SK-N-MC (cell line): ENCODE measurements at places on chromosomes 4 and X.

DNA sequence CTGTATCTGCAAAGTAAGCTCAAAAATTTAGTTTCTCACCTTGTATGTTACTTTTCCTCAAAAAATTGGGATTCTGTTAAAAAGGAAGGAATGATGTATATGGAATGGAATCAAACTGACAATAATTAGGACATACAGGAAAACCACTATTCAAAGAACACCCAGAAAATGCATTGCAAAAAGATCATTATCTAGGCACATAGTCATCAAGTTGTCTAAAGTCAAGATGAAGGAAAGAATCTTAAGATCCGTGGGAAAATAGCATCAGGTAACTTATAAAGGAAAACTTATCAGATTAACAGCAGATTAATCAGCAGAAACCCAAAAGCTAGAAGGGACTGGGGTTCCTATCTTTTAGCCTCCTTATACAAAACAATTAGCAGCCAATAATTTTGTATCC lies 23.1 kb upstream of the PLK4 start:
- no peak for DNase-seq

- no peak for DNase-seq
Observed at GRCh38 chrX:24465532-24465865, 413 bp downstream of the PDK3 start.

DNA sequence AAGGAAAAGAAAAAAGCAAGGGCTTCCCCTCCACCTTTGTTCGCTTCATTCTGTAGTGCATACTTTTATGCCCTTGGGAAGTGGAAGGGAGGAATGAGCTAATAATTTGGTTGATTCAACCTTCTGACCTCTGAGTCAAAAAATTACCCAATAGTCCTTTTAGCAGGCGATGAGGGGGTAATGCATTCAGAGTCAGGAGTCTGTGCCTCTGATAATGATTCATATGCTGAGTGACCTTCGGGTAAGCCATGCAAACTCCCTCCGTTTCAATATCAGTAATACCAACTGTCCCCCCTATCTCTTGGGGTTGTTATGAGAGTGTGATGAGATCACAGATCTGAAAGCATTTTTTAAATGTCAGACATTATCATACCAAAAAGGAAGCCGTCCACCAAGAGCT lies 41.6 kb upstream of the ACSL4 start:
- DNase-seq, result no peak

DNA sequence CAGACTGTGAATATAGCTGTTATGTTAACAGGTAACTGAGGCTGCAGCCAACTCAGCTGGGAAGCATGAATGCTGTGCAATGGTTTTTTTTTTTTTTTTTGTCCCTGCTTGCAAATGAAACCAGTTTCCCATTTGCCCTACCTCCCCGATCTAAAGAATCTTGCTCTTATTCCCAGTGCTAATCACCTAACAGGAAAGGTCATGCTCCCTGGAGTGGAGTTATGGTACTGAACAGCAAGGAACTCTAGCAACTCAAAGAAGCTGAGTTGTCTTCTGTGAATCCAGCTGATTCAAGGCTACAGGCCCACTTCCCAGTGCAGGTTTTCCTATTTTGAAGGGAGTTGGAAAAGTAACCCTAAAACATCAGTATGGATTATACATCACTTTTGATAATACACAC lies 52.1 kb downstream of the HTR2C start:
- DNase-seq, result no peak

DNA sequence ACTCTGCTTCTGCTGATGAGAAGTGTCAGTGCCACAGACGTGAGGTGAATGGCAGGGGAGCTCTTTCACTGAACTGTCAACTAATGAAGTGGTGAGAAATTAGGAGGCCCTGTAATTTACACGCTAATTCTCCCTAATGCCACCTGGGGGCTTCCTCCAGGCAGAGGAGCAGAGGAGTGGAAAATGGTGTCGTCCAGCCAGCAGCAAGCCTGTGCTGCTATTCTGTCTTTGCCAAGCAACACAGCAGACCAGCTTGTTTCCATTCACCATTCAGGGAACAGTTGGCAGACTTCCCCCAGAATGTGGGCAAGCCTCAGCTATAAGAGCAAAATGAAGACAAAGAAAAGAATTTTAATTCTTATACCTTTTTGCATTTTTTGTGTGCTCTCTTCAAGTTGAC lies 245.2 kb upstream of the TET2 start:
- DNase-seq, result no peak

- DNase-seq, result peak; percentile 81
Observed at GRCh38 chr4:3408793-3409330, 32.9 kb upstream of the HGFAC start.

GRCh38 chrX:46311581-46312120 lies 233.6 kb downstream of the ZNF674 start:
- DNase-seq, result peak; percentile 63

- no peak for DNase-seq
Observed at GRCh38 chr4:6969826-6970800, 60.5 kb downstream of the TBC1D14 start.

DNA sequence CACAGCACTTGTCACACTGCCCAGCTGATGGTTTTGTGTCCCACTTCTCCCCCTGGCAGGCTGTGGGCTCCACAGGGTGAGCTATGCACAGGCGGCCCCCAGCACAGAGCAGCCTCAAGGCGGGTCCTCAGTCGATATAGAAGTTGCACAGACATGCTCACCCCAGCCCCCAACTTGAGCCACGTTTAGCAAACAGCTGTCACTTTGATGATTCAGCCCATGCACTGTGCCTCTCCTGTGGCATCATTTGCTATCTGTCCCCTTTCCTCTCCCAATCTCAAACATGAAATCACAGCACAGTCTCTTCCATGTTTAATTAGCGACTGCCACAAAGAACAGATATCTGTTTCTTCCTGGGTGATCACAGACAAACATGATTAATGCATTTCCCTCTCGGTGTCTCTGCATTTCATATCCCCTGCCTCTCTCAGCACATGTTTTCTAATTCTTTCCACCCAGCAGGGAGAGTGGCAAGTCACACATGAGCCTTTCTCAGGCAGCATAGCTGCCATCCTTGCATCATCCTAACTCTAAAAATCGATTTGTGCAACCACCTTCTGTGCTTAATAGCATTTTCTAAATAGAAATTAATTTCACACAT lies 204.9 kb downstream of the EVC2 start:
- DNase-seq, result no peak

GRCh38 chr4:172202480-172203076 lies 389.4 kb downstream of the GALNTL6 start:
- DNase-seq, result peak; percentile 28

GRCh38 chr4:89070041-89070440 lies 13.1 kb upstream of the FAM13A start:
- DNase-seq, result no peak

- no peak for DNase-seq
Observed at GRCh38 chr4:8675383-8675782, 82.8 kb downstream of the CPZ start.

DNA sequence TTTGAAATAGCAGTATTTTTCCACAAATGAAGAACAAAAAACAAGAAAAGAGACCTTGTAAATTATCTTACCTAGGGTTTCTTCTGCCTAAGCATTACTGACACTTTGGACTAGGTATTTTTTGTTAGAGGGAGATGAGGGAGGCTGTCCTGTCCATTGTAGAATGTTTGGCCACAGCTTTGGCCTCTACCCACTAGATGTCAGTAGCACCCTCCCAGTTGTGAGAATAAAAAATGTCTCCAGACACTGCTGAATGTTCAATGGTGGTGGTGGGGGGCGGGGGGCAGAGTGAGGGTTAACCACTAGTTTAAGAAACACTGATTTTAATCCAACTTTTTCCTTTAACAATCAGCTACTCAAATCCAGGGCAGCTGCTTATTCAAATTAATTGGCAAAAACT lies 25.8 kb downstream of the OTUD4 start:
- DNase-seq, result no peak

DNA sequence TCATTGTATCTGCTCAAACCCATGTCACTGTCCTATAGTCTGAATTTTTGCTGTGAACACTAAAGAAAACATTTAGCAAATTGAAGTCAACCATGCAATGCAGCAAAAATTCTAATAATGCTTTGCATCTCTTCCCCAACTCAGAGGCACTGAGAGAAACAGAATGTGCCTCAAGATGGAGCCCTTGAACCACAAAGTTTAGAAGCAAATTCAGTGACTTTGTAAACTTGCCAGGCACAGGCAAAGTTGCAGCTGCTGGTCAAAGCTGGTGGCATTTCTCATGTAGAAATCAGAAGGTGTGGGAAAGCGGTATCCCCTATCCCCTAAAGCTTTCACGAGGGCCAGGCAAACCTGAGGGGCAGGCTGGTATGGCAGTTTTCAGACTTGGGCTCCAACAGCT lies 121.7 kb upstream of the DIPK2B start:
- DNase-seq, result peak; percentile 8

- DNase-seq, result peak; percentile 14
Observed at GRCh38 chrX:120213438-120214265, 37.0 kb upstream of the ZBTB33 start.

- DNase-seq, result no peak
Observed at GRCh38 chr4:108053251-108053711, 63.6 kb downstream of the HADH start.

GRCh38 chr4:150582146-150582872 lies at the start of gene MAB21L2:
MAB21L2 (plus strand) TSS chr4:150582151; CDS start chr4:150583030, 879 bp downstream.
- no peak for DNase-seq

DNA sequence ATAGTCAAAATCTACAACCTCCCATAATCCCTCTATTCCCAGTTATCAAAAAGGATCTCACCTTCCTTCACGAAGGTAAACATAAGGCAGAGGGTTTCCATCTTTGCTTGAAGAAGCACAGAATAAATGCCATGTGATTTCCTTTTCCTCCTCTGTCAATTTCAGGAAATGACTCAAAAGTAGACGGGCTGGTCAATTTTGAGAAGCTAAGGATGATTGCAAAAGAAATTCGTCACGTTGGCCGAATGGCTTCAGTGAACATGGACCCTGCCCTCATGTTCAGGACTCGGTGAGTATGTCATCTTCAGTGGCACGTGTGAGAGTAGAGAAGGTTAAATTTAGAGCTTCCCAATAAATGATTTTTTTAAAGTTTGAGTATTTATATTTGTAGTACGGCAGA lies 240.2 kb downstream of the RAPGEF2 start:
- DNase-seq, result no peak

DNA sequence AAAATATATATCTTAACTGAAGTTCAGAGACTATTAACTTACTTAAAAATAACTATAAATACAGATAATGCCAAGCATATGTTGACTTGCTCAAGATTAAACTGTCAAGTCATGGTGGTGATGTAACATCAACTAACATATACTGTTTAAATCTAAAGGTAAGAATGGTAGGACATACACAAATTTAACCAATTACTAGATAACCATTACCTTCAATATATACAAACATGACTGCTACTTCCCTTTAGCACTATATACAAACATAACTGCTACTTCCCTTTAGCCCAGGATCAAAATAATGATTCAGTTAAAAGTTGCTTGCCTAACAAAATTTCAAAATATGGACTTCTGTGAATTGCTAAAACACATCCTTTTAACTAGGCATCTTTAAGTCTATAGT lies 14.9 kb downstream of the HNRNPD start:
- no peak for DNase-seq

DNA sequence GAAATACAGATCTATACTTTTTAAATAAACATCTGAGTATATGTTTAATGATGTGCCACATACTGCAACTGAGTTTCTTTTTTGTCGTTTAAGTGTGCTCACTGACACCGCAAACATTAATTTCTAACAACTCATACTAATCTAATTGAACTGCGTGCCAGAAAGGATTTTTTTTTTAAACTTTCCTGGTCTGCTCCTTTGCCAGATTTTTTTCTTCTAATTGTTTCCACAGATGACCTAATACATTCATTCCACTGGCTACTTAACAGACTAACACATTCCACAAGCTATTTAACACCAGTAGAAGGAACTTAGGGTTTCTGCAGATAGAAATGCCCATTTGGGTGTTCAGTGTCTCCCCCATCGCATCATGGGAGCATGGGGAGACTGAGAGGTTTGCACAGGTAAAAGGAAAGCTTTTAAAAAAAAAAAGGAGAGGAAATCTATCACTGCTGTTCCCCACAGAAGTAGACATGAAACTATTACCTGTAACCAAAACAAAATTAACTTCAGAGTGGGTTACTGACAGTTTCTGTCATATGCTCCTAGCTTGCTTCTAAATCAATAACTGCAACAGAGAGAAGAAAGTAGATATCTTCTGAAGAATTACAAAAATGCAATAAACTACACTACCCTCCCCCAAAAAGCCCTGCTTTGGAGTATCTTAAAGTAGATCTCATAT lies 31.6 kb downstream of the SH3KBP1 start:
- no peak for DNase-seq

DNA sequence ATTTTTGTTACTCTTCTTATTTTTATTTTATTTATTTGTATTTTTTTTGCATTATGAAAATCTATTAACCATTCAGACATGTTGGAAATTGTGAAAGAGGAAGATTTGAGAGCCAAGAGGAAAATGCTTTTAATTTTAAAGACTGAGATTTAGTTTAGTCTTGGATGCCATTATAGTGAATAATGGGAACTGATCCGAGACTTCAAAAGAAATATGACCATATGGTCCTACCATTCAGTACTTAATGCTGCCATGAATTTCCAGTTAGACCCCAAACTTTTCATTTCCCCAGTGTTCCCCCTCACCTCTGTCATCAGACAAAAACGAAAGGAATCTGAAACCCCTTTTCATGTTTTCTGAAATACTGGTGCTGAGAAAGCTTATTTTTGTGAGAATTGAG lies 95.5 kb downstream of the TENM3 start:
- DNase-seq, result no peak

- no peak for DNase-seq
Observed at GRCh38 chr4:41530741-41531140, 7.2 kb upstream of the LIMCH1 start.

DNA sequence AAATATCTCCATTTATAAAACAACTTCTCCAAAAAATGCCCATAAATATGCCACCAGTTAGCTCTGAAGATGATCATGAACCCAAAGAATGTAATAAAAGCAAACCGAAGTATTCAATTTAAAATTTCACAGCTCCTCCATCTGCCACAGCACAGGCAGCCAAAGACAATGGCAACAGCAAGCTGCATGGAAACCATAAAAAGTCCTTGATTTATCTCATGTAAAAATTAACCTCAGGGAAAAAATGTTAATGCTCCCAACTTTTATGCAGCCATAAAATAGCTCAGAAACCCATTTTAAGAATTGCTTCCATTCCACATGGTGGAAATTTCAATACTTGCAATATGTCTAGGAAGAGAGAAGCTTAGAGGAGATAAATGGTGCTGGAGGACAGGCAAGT lies 132.3 kb upstream of the ARHGEF9 start:
- no peak for DNase-seq

DNA sequence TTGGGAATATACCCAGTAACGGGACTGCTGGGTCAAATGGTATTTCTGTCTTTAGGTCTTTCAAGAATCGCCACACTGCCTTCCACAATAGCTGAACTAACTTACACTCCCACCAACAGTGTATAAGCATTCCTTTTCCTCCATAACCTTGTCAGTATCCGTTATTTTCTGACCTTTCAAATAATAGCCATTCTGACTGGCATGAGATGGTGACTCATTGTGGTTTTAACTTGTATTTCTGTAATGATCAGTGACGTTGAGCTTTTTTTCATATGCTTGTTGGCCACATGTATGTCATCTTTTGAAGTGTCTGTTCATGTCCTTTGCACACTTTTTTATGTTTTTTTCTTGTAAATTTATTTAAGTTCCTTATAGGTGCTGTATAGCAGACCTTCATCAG lies 81.2 kb downstream of the ADAM29 start:
- DNase-seq, result no peak
